ENCODE measurements at places on chromosomes 13 and 19. TPM values are rescaled to one million over a fixed set of nuclear protein-coding genes. Genes with fewer than 3 reads are reported as not detected.

ZSCAN4 gene
- total RNA-seq = not detected

XRCC1 gene
- total RNA-seq = 42.6 TPM

PRSS57 gene
- not detected for total RNA-seq

CTU1 gene
- total RNA-seq = 10.0 TPM

PSG6 gene
- total RNA-seq = not detected

ZNF223 gene
- total RNA-seq = not detected

PDCD5 gene
- total RNA-seq = 131 TPM

TSSK6 gene
- total RNA-seq = 3.7 TPM

FKBP8 gene
- total RNA-seq = 185 TPM

FSD1 gene
- 17.2 TPM for total RNA-seq

DKKL1 gene
- total RNA-seq = not detected

GNG8 gene
- not detected for total RNA-seq

CDK8 gene
- total RNA-seq = 15.5 TPM

NLRP13 gene
- not detected for total RNA-seq

PDX1 gene
- total RNA-seq = not detected

MARK4 gene
- 19.6 TPM for total RNA-seq

KEAP1 gene
- 68.3 TPM for total RNA-seq

SYNGR4 gene
- total RNA-seq = not detected

KISS1R gene
- total RNA-seq = 0.72 TPM

ZIC2 gene
- not detected for total RNA-seq

C19orf85 gene
- not detected for total RNA-seq

ATP4B gene
- total RNA-seq = not detected

COX7A1 gene
- not detected for total RNA-seq

C5AR2 gene
- total RNA-seq = 0.25 TPM

CYP4F8 gene
- total RNA-seq = not detected

All from activated CD4-positive, alpha-beta T cell treated with anti-CD3 and anti-CD28 coated beads, Interleukin-2, amount 10 ng/mL, durations not matched to agents 7 days and 5 days (primary cell).